ENCODE measurements at places on chromosomes 7 and 10.

- DNase-seq = peak; percentile 71
Observed at GRCh38 chr10:98309366-98310355, 41.7 kb upstream of the LOXL4 start.

GRCh38 chr7:154259396-154259795, 207.2 kb downstream of the DPP6 start:
- no peak for DNase-seq

DNA sequence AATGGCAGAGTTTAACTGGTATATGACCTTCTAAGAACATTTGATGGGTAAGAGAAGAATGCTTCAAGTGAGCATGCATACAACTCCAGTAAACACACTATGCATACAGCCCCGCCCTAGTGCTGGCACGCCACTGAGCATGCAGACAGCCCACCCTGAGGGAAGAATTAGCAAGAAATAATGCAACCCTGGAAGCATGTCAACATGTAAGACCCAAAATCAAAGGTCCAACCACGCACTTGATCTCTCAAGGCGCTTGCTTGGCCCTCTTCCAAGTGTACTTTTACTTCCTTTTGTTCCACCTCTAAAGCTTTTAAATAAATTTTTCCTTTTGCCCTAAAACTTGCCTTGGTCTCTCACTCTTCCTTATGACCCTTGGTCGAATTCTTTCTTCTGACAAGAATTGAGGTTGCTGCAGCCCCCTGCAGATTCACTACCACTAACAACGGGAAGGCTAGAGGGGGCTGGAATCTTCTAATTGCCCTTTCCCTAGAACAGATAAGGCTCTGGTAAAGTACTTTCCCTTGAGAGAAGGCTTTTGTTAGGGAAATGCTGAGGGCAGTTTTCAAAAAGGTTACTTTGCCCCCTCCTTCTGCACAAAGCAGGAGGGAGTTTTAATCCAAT, 3.4 kb downstream of the FAM24B start:
- DNase-seq = no peak

DNA sequence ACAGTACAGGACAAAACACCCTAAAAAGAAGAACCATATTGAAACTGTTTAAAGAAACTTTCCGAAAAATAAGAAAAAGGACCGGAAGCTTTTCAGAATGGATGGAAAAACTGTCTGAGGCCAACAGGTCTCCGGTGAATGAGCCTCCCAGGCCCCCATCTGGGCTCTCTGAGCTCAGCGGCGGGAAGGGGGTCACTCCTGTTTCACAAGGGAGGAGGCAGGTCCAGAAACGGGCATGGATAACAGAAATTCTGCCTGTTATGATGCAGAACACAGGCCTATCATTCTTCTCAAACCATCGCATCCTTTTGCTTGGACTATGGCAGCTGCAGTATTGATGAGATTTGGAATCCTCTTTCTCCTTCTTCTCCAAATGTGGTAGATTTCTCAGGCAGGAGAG, 58.9 kb upstream of the SHH start:
- DNase-seq = no peak

DNA sequence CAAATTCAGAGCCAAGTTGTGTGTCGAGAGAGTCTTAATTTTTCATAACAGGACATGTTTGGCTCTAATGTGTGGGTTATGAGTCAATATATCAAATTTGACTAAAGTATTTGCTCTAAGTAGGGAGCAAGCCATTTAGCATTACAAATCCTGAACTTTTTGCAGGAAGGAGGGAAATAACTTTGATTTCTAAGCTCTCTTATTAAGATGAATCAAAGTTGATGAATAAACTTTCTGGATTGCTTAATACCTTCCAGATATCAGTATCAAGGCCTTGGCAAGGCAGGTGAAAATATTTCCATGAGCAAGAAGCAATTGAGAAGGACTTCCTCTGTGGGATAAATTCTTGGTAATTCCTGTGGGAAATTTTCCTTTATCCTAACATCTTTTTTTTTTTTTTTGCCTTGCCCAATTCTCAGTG, 258.8 kb downstream of the AHR start:
- no peak for DNase-seq

GRCh38 chr7:101560856-101561255, 68.2 kb downstream of the MYL10 start:
- no peak for DNase-seq

- peak; percentile 67 for DNase-seq
Observed at GRCh38 chr7:116952635-116953371, 498 bp upstream of the ST7 start.

DNA sequence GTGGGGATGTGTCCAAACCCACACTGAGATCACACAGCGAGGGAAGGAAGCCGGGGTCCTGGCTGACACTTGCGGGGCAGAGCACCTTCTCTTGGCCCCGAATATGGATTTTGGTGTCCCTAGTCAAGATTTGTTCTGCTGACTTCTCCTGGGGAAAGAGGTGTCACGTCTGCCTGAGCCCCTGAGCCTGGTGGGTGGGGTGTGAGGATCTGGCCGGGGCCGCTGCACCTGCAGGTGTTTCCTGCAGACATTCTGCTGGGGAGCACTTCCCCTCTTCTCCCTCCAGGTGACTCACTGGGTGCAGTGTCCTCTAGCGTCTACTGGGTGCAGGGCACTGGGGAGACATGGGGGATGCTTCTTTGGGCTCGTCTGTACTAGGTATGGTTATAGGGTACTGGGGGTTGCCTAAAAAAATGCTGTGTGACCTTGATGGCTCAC, 99.2 kb downstream of the GRK5 start:
- no peak for DNase-seq

GRCh38 chr10:88651101-88651551, 13.1 kb upstream of the LIPF start:
- peak; percentile 76 for DNase-seq

DNA sequence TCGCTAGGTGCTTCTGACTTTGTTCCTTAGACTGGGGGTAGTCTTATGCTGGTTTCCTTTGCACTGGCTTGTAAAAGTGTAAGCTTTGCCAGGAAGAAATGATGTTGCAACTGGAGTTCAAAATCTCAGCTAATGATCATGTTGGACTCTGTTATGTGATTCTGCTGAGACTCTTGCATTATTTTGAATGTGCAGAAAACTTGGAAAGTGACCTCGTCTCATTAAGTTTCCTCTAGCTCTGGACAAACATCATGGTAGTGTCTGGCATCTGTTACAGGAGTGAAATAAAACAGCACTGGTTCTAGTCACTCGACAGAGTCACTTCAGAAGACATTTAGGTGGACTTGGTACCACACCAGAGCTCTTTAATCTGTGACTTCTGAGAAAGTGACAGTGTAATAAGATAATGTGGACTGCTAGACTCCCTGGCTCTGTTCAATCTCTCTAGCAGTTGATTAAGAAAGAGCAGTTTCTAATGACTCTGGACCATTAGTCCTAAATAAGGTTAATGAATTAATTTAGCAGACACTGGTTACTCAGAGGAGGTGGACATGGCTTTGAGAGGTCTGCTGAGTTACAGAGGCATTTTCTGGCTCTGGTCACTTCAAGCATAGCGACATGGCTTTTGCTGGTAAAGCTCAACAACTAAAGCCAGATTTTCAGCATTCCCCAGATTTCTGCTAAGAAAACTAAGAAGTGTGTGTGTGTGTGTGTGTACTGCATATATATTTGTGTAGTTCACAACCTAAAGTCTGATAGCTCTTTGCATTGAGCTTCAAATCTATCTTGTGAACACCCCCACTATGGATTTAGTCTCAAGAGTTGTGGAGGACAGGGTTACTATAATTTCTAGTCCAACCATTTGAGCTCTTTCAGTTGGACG, 2.0 kb downstream of the NRP1 start:
- no peak for DNase-seq

GRCh38 chr10:117454502-117454901, 79.3 kb upstream of the PDZD8 start:
- DNase-seq = no peak

GRCh38 chr10:92873029-92873428, 24.7 kb downstream of the EXOC6 start:
- DNase-seq = no peak

GRCh38 chr10:59606551-59606961, 103.1 kb downstream of the SLC16A9 start:
- peak; percentile 13 for DNase-seq

Data from brain microvascular endothelial cell (primary cell).